ENCODE measurements at places on chromosomes 12 and 14.
A peak's percentile ranks its signal among the peaks of the same experiment; 100 is the strongest.

- no peak for DNase-seq
Measured at GRCh38 chr12:71731439-71732356, 23.0 kb upstream of the RAB21 start.

DNA sequence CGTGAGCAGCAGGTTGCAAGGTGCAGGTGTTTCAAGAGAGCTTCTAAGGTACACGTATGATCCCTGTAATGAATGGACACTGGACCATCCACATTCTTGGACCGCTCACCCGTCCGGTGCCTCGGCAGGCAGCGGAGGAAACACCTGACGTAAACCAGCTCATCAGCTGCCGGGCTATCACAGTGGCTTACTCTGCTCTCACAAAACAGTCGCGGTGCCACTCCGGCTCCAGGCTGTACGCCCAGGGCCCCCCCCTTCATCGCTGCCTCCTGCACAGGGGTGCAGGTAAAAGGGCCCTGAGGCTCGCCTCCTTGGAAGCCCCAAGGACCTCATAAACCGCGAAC is 436 bp downstream of the VPS33A start:
- DNase-seq, result peak; percentile 44

GRCh38 chr12:22684140-22685118 is 59.5 kb downstream of the ETNK1 start:
- DNase-seq, result no peak

DNA sequence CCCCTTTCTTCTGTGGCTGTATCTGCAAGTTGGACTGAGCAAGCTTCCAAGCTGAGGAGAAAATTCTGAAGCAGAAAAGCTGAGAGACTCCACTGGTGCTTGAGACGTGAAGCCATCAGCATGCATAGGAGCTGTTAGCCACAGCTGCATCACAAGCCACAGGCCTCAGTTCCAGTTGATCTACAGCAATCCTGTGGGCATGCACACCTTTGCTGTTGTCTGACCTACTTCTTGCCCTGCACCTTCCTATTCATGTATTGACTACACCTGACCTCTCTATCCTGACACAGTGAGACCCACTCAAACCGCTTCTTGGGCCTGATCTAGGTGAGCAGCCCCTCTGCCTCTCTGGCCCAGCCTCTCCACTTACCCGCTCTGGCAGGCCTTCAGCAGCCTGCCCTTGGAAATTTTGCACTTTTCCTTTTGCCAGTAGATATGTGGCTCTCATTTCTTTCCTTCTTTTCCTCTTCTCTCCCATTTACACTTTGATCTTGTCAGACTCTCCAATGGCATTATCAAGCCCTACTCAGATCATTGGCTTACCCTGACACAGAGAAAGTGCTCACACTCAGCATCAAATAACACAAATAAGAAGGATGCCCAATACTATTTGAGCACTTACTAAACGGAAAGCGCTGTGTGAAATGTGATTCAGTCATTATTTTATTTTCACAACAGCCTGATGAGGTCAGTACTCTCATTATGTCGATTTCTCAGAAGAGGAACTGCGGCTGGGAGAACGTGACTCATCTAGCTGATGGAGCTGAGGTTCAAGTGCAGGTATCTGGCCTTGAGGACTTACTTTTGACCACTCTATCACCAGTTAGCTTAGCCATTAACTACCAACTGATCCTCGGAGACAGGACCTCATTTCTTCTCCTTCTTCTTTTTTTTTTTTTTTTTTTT is 21.9 kb upstream of the PTGR2 start:
- no peak for DNase-seq

GRCh38 chr14:92460916-92461579 is 52.5 kb upstream of the RIN3 start:
- DNase-seq, result peak; percentile 15

DNA sequence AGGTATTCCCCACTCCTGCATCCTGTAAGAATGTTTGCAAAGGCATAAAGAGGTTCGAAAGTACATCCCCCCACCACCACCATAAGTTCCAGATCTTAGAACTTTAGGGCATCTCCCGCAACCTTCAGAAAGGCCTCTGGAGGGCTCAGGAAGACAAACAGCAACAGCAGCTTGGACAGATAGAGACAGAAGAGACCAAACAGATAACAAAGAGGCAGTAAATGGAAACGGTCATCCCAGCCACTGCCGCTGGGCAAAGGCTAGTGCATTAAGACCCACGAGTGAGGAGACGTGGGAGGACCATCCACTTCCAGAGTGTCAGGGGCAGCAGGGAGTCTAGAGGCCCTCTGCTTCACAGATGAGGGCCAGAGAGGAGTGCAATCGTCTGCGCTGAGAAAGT is 124.3 kb downstream of the CRACR2A start:
- DNase-seq, result no peak

- DNase-seq, result no peak
Measured at GRCh38 chr14:21107283-21107800, 6.5 kb downstream of the TMEM253 start.

DNA sequence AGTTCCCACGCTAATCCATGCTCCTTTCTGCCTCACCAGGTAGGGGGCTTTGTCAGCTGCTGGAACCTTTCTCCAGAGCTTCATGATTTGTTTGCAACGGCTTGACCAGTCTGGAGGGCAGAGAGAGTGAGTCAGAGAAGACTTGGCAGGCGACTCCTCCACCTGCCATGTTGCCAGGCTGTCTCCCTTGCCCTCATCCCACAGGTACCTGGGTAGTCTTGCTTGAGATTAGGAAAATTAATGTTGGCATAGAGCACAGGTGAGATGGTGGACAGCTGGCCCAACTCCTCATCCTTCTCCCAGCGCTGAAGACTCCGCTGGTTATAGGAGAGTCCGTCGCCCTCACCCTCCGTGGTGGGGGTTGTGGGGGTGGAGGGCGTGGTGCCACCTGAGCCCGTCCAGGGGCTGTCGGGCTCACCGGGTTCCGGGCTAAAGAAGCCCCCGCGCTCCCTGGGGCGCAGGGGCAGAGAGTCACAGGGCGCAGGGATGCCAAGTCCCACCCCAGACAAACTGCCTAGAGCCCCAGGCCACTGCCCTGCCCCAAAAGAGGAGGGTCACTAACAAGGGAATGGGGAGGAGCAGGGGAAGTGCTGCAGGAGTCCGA is 18.6 kb downstream of the KMT2D start:
- DNase-seq, result no peak

GRCh38 chr14:55329999-55330710 is 58.9 kb downstream of the FBXO34 start:
- DNase-seq, result no peak

DNA sequence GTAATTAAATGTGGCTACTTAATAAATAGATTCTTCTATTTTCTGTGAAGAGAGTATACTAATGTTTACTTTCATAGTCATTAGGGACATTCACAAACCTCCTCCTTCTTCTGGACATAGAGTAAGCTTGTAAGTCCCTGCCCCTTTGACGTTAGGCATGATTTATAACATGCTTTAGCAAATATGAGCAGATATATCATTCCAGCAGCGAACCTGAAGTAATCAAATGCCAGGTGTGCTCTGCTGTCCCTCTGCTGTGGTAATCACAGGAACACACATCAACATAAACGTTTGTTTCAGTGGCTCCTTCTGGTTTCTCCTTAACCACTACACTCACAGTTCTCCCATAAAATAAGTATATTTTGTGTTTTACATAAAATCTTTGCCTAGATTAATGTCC is 961.8 kb downstream of the FLRT2 start:
- DNase-seq, result no peak

DNA sequence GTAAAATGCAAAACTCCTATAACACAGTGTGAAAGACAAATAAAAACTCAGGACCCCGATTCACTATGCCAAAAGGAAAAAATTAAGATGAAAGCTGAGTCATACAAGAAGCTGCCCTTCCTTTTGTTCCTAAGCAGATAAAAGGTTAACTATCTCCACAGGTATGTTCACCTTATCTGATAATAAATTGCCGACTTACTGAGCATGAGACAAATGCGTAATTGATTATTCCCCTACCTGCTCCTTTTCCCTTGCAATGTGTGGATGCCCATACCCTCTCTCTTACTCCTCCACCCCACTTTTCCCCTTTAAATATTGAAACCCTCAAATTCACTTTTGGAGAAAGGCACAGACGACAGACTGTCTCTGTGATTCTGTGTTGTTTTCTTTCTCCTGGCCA is 148.6 kb upstream of the TMEM260 start:
- no peak for DNase-seq

GRCh38 chr12:46934374-46935111 is 108.7 kb upstream of the SLC38A4 start:
- no peak for DNase-seq

DNA sequence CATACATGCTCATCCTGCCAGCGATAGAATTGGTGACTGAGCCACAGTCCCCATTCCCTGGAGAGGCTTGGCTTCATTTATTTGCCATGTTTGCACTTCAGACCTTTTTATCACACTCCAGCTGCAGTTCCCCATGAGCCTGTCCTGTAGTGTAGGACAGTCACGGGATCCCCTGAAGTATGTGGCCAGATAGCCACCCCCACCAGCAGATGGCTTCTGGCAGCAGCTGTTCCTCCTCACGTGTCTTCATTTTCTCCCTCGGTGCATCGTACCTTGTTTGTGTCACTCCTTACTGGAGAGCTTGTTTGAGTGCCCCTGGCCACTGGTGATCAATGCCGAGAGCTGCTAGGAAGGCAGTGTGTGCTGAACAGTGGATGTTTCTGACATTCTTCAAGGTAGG is 40.2 kb downstream of the UBE3B start:
- DNase-seq, result no peak

- no peak for DNase-seq
Measured at GRCh38 chr12:123787466-123787865, 25.4 kb downstream of the DNAH10 start.

GRCh38 chr14:22888662-22889061 is 5.6 kb downstream of the REM2 start:
- no peak for DNase-seq

DNA sequence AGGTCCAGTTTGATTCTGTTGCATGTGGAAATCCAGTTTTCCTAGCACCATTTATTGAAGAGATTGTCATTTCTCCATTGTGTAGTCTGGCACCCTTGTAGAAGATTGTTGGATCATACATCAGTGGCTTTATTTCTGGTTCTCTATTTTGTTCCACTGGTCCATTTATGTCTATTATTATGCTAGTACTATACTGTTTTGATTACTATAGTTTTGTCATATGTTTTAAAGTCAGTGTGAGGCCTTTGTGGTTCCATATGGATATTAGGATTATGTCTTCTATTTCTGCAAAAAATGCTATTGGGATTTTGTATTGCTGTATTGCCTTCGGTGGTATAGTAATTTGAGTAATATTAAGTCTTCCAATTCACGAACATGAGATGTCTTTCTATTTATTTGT is 51.4 kb downstream of the LEMD3 start:
- DNase-seq, result no peak

DNA sequence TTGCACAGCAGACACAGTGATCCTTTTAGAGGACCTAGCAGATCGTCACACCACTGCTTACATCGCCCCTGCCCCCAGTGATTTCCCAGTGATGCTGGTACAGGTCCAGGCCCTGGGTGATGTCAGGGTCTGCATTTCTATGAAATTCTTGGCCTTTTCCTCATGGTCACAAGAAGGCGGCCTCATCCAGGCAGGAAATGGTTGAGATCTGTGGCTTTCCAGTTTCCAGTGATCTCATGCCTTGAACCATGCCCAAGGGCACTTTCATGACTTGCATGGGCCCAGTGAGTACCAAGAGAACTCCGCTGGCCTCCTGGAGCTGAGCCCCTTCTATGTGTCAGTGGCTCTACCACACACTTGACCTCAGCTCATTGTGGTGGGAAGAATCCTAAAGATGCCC is 41.9 kb upstream of the BDKRB2 start:
- no peak for DNase-seq

GRCh38 chr12:22648668-22649067 is 23.7 kb downstream of the ETNK1 start:
- DNase-seq, result no peak

DNA sequence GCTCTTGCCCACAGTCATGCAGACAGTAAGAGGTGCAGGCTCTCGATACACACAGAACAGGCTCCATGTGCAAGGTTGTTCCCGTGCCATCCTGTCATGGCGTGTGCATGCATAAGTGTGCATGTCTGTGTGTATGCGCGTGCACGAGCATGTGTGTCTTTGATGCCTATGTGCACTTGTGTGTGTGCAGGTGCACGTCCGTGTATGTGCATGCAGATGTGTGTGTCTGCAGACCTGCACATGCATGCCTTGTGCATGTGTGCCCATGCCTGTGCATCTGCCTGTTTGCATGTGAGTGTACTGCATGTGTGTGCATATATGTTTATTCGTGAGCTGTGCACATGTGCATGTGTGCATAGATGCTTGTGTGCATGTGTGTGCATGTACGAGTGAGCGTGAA is 309.8 kb downstream of the TMEM121 start:
- no peak for DNase-seq

DNA sequence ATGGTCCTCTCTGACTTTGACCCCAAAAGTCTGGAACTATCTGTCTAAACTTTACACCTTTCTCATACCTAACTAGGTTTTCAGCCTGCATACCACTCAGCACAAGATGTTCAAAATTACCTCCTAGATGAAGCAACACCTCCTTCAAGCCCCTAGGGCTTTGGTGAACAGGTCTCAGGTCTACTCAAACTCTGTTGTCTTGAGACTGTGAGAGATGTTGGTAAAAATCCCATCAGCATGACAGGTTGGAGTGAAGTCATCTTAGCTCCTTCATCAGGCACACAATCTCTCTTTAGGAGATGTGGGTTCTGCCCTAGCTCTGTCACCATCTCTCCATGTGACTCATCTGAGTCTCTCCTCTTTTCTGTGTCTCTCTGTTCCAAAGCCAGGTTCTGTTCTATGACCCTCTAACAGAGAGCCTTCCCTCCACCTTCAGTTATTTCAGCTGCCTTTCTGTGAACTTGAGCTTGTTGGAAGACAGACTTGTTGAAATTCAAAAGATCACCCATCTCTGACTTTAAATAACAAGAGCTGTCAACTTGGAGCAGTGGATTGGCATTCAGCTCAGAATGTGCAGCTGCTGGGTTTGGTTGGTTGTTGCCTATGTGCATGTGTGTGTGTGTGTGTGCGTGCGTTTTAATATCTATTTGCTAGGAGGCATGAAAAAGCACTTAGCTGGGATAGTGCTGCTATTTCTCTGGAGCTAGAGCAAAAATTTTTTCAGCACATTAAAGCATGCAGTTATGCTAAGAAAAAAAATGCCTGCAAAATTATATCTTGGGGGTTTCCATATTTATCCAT is 130.7 kb downstream of the CRACR2A start:
- no peak for DNase-seq

- no peak for DNase-seq
Measured at GRCh38 chr12:93990832-93991803, 157.3 kb upstream of the PLXNC1 start.

DNA sequence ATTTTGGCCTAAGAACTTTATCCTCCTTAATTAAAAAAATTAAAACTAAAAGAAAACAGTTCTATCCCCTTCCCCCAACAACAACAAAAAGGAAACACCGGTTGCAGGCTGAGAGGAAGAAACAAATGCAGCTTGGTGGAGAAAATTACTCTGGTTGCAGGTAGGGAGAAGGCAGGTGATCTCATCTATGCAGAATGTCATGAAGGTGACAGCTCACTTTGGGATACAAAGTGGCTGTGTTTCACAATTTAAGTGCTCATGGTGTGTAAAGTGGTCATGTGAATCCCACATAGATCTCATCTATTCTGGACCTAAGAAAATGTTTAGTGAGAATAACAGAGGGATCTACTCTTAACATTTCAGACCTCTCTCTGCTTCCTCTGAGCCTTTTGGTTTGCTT is 219.7 kb upstream of the PKP2 start:
- no peak for DNase-seq
